Caco-2 (cell line): ENCODE measurements at places on chromosomes 6 and 20.
A peak's percentile ranks its signal among the peaks of the same experiment; 100 is the strongest.

- DNase-seq, result no peak
Observed at GRCh38 chr6:74069089-74069581, 373.1 kb downstream of the CD109 start.

DNA sequence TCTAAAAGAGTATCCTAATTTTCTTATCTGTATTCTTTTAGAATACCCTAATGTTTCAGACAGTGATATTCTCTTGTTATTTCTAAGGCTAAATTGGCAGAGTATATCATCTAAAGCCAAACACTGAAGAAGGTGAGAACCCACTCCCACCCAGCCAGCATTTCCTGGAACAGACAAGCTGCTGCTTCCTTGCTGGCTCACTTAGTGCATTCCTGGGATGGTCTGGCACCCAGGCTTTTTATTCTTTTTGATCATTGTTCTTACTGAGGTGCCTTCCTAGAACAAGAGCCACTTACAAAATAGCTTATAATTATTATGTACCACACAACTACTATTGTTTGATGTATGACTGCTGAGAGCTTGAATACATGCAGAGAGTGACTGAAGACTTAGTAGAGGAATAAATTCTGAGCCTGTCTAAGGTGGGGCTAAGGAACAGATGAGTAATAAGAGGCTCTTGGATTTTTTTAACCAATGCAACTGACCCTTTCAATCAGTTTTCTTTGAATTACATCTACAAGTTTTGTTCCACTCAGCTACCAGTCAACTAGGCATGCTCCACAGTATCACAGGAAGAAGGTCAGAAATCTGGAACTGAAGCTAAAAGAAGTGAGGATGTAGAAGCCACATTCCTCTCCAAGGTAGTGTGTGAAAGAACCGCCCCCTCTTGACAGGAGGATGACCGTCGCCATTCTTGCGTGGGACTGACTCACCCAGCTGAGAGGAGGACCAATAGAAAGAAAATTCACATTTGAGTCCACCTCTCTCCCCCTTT, 30.1 kb downstream of the PRPH2 start:
- no peak for DNase-seq

- no peak for DNase-seq
Observed at GRCh38 chr20:11235058-11235457, 561.3 kb upstream of the JAG1 start.

- DNase-seq, result no peak
Observed at GRCh38 chr6:20333721-20334269, 67.9 kb upstream of the E2F3 start.

GRCh38 chr6:33243476-33243875, 28.2 kb downstream of the VPS52 start:
- DNase-seq, result no peak

DNA sequence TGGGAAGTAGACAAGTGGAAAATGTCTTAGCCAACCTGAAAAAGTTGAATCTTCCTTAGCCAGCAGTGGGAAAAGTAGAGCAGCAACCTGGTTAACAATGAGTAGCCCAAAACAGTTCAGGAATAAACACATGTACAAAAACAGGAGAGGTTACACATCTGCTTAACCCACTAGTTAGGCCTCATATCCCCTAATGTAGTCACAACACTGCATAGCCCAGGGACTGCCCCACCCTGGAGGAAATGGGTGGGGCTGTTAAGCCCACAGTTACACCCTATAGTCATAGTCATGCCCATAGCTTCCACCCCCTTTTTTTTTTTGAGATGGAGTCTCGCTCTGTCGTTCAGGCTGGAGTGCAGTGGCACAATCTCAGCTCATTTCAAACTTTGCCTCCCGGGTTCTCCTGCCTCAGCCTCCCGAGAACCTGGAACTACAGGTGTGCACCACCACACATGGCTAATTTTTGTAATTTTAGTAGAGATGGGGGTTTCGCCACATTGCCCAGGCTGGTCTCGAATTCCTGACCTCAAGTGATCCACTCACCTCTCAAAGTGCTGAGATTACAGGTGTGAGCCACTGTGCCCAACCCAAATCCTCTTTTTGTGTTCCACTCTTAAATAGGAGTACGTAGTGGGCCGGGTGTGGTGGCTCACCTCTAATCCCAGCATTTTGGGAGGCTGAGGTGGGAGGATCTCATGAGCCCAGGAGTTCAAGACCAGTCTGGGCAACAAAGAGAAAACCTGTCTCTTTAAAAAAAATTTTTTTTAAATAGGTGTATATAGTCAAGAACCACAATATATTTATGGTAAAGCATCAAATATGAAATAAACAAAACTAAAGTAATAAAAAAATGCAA, 24.5 kb downstream of the ILRUN start:
- no peak for DNase-seq

- DNase-seq, result no peak
Observed at GRCh38 chr6:131060311-131060710, 2.7 kb downstream of the EPB41L2 start.

DNA sequence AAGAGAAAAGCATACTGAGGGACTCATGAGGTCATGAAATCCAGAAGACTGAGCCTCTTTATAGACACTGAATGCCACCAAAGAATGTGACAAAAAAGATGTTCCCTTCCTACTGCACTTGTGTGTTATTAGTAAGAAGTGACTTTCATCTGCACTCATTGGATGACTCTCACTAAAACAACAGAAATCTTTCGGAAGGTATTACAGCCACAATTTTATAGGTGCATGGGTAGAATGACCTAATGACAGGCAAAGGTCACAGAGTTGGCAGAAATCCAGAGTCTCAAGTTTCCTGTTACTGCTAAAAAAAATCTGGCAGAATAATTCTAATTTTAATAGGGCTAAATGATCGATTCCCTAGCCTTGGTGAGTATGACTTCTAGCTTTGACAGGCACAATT, 13.3 kb downstream of the PKHD1 start:
- no peak for DNase-seq

- DNase-seq, result no peak
Observed at GRCh38 chr6:56570413-56571359, 72.0 kb downstream of the DST start.

DNA sequence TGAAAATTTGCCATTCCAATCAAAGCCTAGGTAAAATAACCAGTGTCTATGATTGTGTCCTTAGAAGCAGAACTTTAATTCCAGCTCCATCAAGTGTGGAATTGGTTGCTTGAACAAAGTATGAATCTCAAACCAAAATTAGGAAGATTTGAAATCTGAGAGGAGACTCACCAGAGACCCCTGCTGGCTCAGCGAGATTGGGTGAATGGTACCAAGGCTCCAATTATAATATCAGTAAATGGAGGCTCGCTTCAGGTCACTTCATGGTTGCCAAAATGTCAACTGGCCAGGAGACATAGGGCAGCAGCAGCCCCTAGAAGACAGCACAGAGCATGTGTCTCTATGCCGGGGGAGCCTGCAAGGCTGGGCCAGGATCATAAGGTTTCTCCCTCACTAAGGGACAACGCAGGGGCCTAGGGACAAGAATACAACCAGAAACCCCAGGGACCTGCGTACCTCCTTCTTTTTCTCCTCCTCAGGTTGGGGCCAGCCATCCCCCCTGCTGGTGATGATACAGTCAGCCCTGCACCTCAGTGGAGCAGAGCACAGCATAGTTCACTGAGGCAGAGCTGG, 14.0 kb downstream of the RBL1 start:
- peak; percentile 34 for DNase-seq
